T-helper 22 cell (primary cell): ENCODE measurements at places on chromosomes 3 and 15.

DNA sequence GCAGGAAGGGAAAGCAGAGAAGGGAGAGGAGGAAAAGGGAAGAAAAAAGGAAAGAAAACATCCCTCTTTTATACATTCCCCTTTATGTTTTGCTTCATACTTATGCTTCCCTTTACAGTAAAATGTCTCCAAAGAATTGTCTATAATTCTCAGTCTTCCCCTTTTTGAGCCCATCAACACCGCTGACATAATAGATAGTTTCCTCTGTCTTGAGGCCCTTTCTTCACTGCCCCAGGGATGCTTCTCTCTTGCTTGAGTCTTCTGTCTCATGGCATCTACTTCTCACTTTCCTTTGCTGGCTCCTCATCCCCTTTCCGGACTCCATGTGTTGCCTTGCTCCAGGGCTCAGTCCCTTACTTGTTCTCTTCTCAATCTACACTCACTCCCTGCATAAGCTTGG is 99.7 kb upstream of the DAZL start:
- no peak for DNase-seq

DNA sequence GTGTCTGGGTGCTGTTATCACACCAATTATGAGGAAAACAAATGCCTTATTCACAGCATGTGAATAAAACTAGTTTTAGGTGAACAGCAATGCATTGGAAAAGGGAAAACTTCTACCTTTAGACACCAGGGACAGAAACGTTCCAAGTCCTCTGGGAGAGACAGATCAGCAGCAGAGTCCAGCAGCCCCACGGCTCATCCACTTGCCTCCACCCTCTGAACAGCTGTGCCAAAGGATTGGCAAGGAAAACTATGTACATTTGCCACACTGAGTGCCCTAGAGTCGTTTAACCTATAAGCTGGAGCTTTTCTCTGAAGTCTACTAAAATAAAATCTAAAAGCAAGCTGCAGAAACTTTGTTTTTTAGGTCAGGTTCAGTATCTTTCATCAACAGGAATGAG is 107.7 kb upstream of the EIF1B start:
- DNase-seq = no peak

DNA sequence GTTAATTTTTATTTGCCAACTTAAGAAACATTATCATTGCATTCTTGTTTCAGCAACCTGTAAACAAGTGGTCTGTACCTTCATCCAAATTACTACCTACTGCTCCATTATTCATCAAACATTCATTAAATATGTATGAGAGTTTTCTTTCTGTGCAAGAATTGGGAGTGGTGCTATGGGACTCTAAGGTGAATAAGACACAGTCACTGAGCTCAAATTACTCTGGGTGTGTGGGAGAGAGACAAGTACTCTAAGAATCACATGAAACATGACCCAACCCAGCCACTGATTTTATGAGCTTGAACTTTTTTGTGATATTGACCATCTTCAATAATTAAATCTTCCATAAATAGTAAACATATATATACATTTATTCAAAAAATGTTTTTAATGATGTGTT is 227.2 kb upstream of the TP63 start:
- DNase-seq = no peak

GRCh38 chr3:100546020-100546744 is 53.8 kb downstream of the TMEM45A start:
- DNase-seq = no peak

GRCh38 chr3:45536316-45536715 is 58.2 kb upstream of the LIMD1 start:
- no peak for DNase-seq

DNA sequence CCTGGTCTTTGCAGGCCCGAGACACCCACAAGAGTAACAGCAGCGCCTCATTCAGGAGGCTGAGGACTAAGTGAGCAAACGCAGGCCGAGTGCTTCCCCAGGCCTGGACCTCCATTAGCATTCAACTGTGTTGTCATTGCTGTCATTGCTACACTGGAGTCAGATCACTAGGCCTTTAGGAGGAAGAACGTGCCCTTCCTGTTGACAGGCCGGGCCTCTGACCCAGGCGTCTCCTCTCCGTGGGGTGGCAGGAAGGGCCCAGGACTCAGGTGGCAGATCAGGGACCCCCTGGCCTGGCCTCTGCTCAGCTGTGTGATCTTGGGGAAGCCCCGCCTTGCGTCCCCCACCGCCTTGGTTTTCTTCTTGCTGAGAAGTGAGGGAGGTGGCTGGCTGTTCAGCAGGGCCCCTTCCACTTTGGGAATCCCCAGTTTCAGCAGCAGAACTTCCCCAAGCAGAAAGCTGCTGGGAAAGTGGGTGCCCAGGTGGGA is 19.1 kb downstream of the ZDHHC19 start:
- DNase-seq = peak; percentile 51

DNA sequence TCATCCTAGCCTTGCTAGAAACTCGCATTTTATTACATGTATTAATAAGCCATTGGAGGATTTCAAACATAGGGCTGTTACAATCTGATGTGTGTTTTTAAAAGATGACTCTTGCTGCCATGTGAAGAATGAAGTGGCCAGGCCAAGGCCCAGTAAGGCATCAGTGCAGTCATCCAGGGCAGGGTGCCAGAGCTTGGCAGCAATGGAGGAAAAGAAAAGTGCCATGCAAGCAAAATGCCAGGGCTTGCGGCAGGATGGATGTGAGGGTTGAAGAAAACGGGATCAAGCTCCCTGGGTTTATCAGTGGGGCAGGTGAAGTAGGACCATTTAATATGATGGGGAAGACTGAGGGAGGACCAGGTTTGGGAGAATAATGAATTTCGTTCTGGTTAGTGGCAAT is 183.6 kb downstream of the MINAR1 start:
- DNase-seq = no peak

DNA sequence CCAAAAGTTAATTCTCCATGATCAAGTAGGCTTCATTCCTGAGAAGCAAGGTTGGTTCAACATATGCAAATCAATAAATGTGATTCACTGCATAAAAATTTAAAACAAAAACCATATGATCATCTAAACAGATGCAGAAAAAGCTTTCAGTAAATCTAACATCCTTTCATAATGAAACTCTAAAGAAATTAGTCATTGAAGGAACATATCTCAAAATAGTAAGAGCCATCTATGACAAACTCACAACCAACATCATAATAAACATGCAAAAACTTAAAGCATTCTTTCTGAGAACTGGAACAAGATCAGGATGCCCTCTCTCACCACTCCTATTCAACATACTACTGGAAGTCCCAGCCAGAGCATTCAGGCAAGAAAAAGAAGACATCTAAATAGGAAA is 254.1 kb downstream of the AGBL1 start:
- DNase-seq = no peak

GRCh38 chr3:49279376-49279775 is 2.3 kb upstream of the C3orf62 start:
- no peak for DNase-seq

GRCh38 chr3:20511863-20512505 is 326.0 kb upstream of the SGO1 start:
- no peak for DNase-seq

DNA sequence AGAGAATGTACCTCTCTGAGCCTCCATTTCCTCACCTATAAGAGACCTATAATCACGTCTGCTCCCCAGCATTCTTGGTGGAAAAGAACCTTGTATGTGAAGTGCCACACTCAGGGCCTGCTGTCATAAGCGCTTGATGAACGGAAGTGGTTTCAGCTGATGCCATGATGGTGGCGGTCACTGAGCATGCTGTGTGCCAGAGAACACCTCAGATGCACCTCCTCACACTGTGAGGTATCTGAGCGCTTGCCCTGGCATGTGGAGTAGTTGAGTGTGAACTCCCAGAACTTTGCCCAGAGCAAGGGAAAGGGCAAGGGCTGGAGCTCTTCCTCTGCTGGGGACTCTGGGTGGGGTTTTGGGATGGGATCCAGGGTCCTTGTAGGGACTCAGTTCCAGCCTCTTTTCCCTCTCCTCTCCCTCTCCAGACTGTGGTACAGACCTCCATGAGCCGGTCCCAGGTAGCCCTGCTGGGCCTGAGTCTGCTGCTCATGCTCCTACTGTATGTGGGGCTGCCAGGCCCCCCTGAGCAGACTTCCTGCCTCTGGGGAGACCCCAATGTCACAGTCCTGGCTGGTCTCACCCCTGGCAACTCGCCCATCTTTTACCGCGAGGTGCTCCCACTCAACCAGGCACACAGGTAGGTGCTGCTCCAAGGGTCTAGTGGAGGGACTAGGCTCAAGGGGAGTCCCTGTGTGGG is 2.7 kb downstream of the ABHD14A start:
- DNase-seq = no peak

- no peak for DNase-seq
These were observed 145.5 kb downstream of the CNTN4 start for GRCh38 chr3:2244137-2244536.

GRCh38 chr15:71581398-71581930 is 228.9 kb upstream of the NR2E3 start:
- no peak for DNase-seq

DNA sequence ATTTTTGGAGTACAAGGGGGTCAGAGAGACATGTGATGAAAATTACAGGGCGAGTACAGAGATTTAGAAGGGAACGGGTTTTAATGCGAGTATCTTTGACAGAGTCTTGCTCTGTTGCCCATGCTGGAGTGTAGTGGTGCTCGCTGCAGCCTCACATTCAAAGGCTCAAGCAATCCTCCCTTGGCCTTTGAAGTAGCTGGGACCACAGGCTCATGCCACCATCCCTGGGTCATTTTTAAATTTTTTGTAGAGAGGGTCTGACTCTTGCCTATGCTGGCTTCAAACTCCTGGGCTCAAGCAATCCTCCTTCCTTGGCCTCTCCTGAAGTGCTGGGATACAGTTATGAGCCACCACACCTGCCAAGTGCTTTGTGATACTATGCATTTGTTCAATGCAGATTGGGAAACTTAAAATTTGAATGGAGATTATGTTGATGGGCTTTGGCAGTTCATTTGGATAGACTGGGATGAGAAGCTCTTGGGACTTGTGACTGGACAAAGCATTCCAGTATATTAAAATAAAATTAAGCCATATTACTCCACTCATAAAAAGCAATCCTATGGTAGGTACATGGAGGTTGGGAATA is 4.0 kb upstream of the LMLN start:
- DNase-seq = no peak

- DNase-seq = no peak
These were observed 767.7 kb upstream of the ALCAM start for GRCh38 chr3:104598848-104599511.

- DNase-seq = no peak
These were observed 66.6 kb downstream of the SLC12A8 start for GRCh38 chr3:125145751-125146475.
